ENCODE measurements at places on chromosomes 16 and 17.

- DNase-seq = no peak
Observed at GRCh38 chr16:65202461-65202860, 80.6 kb upstream of the CDH11 start.

DNA sequence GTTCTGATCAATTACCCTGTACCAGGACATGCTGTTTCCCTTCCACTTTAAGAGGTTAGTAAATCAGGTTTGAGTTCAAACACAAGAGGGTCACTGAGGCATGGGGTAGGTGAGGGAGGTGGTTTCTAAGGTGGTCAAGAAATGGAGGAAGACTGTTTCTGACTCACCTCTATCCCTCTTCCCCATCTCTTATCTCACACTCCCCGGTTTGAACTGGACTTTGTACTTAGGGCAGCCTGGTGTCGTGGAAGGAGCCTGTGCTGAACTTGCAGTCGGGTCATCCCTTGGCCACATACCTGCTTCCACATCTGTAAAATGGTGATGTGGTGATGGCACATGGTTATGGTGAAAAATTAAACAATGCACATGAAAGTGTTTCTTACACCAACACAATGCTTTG, 17.2 kb upstream of the TMEM98 start:
- DNase-seq = peak; percentile 39

- DNase-seq = no peak
Observed at GRCh38 chr17:5580969-5581368, 3.3 kb downstream of the NLRP1 start.

DNA sequence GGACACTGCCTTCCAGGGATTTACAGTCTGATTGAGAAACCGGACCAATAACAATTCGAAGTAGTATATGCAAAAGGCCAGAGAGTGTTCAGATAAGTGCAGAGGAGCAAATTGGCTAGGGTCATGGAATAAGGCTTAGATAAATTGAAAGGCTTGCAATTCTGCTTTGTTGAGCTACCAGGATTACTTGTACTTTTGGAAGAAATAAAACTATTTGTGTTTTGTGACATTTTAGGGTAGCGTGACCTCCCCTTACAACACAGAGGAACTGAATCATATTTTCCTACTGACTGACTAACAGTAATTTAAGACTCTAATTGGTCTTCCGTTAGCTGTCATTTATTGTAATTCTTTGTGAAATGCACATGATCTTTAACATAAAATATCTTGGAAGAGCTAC, 104.7 kb downstream of the PITPNC1 start:
- no peak for DNase-seq

DNA sequence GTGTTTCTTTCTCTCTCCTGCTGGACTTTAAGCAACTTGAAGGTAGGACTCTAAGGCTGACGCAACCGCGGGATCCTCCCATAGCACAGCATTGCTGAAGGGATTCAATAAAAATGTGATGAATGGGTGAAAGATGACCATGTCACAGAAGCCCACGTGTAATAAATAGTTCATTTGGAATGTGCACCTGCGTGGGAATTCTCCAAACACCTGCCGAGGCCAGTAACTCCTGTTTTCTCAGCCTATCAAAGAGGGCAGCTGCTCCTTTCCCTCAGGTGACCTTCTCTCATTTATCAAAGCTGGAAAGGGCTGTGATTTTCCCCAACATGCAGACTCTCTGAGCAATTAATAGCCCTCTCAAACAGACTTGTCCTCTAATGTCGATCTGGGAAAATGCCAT, 235.7 kb downstream of the STX8 start:
- DNase-seq = no peak

DNA sequence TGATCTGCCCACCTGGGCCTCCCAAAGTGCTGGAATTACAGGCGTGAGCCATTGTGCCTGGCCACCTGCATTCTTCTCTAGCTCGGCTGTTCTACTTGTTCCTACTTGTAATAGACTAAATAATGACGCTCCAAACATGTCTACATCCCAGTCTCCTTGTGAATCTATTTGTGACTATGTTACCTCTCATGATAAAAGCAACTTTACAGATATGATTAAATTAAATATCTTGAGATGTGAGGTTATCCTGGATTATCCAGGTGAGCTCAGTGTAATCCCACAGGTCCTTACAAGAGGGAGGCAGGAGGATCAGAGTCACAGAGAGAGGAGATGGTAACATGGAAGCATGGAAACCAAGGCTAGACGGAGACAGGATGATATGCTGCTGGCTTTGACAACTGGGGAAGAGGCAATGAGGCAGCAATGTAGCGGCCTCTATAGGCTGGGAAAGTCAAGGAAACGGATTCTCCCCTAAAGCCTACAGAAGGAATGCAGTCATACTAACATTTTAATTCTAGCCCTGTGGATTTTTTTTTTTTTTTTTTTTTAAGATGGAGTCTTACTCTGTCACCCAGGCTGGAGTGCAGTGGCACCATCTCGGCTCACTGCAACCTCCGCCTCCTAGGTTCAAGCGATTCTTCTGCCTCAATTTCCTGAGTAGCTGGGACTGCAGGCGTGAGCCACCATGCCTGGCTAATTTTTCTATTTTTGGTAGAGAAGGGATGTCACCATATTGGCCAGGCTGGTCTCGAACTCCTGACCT, 5.0 kb upstream of the LASP1 start:
- no peak for DNase-seq

- no peak for DNase-seq
Observed at GRCh38 chr16:2088759-2089358, 41.1 kb downstream of the TSC2 start.

- DNase-seq = no peak
Observed at GRCh38 chr16:75702242-75702641, 981 bp upstream of the DUXB start.

All from esophagus muscularis mucosa (tissue), 4 donors.